ENCODE measurements at places on chromosomes 2 and 18.

DNA sequence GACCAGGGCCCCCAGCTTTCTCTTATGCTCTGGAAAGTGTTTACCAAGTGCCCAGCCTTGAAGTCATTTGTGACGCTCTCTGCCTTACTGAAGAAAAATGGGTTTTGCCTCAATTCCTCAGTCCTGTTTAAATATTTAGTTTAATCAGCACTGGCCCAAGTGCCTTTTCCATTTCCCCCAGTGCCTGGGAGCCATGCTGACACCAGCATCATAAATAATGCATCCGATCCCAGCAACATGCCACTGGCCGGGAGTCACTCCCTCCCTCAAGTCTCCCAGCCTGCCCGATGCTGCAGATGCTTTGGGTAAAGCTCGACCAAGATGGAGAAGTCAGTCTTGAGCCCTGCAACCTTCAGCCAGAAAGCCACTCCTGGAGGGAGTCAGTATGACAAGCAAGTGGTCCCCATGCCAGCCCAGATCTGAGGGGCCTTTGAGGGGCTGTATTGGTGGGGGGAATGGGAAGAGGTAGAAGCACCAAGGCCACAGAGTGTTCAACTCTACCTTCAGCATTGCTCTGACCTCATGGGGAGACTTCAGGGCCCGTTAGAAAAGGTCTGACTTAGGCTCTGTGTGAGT is 12.0 kb upstream of the MTA3 start:
- DNase-seq, result no peak

DNA sequence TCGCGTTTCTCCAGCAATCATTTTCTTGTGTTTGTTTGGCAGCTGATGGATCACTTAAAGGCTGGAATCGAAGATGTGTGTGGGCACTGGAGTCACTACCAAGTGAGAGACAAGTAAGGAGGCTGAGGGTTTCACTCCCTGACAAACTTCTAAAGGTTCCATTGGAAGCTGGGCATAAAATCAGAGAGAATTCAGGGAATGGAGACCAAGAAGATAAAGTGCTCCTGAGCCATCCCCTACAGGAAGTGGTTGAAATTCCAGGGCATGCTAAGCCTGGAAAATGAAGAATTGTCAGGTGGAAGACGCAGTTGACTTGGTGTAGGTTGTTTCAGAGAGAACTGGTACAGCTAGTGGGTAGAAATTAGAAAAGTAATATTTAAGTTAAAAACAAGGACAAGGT is 39.1 kb downstream of the SLC9A4 start:
- no peak for DNase-seq

GRCh38 chr2:69743847-69744264 is 1.9 kb downstream of the ANXA4 start:
- no peak for DNase-seq

DNA sequence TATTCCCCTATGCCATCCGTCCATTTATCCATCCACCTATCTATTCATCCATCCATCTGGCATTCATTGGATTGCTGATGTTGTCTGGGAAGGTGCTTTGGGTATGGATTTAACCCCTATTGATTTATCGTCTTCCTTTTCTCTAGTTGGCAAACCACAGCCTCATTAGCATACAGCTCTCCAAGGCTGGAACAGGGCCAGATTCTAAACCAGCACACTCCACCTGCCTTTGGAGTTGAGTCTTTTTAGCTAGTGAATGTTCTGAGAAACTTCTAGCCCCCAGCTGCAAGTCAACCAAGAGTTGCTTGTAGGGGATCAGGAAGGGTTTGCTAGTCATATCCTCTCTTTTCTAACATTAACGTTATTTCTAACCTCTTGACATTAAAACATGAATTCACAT is 90.7 kb downstream of the NRP2 start:
- DNase-seq, result no peak

- peak; percentile 15 for DNase-seq
Measured at GRCh38 chr2:223760838-223761502, 76.4 kb downstream of the AP1S3 start.

GRCh38 chr2:119190321-119191111 is 32.0 kb upstream of the C1QL2 start:
- no peak for DNase-seq

DNA sequence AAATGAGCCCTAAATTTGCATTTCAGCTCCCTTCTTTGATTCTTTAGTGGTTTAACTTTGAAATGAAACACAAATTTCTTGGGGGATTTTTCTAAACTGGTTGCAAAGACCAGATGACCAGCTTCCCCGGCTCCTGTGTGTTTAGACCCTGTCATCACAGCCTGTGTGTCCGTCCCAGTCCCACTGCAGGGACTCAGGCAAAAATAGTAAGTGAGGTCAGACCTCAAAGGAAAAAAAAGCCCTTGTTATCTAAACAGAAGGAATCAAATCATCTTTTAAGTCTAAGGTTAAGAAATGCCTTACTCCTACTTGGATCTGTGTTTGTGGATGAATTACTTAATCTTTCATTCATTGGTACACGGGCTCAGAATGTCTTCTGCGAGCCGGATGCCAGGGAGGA is 423.7 kb downstream of the LPIN1 start:
- DNase-seq, result no peak

DNA sequence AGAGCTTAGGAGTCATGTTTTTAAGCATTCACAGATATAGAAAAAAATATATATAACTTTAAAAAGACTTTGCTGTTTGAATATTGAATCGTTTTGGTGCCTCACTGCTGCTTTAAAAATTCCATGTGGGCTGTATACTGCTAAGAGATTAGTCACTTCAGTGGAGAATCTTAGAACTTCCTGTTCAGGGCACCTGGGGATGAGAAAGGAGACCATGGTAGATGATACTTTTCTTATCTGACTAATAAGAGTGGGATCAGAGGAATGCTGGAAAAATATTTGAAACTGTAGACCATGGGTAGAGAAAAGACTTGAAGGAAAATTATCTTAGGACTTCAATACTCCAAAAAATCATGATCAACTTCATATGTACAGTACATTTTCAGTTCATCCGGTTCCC is 442.2 kb upstream of the SETBP1 start:
- DNase-seq, result no peak

GRCh38 chr2:238916875-238917590 is 69.1 kb downstream of the TWIST2 start:
- DNase-seq, result no peak

DNA sequence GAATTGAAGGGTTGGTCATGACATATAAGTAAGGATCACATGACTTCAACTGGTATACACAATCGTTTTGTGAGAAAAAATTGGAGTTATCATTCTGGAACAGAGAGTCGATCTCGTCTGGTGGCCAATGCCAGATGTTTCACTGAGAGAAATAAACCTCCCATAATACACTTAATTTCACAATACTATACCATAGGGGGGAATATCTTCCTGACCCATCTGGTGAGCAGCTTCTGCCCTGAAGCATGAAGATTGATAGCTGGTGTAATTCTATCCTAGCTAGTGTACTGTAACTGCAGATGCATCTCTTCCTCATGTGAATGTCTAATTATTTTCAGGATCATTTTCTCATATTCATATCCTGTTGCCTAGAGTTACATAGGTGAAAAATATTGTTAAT is 15.7 kb upstream of the CDH7 start:
- peak; percentile 9 for DNase-seq

DNA sequence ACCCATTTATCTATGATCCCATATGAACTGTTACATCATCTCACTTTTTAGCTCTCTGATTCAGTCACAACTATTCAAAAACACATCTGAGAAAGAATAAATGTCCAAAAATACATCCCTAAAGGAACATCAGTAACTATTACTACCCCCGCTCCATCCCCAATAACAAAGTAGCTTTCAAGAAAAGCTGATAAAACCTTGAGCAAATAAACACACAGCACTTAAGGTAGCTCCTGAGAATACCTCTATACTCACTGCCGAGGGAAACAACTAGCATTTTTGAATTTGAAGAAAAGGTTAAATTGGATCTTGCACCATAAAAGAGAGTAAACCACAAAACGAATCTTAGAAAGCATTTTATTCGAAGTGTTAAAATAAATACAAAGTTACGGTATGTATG is 63.4 kb downstream of the PMAIP1 start:
- no peak for DNase-seq

- peak; percentile 60 for DNase-seq
Measured at GRCh38 chr2:42962508-42962953, 170.1 kb upstream of the HAAO start.

DNA sequence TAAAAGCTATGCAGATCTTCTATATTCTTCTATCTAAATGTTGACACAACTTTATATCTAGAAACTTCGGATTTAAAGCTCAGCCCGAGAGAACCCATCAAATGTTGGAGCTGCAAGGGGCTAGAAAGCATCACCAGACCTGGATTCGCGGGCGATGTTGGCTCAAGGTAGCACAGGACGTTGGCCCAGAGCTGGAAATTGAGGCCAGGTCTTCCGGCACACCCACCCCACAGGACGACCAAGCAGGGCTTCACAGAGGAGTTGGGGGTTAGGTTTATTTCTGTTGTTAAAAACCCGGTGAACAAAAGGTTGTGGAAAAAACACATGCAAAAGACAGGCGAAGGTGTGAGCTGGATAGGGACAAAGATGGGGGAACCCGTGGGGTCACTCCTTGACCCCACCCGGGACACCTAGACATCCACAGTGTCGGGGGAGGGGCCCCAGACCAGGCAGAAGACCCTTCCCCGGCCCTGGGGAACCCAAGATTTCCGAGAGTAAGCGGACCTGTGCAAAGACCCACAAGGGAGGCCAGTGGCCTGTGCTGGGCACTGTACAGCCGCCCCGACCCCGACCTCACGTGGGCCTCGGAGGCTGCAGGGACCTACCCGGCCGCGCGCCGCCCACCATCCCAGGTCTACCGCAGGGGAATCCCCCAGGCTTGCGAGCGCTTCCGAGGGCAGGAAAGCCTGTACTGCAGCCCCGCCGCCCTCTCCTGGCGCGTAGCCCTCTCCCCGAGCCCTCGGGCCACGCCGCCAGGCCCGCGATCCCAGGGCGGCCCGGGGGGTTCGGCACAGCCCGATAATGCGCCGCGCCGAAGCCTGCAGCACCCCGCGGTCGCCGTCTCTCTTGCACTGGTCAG is 1.8 kb upstream of the AGBL5 start:
- no peak for DNase-seq

- no peak for DNase-seq
Measured at GRCh38 chr2:182929972-182930371, 63.5 kb upstream of the FRZB start.

DNA sequence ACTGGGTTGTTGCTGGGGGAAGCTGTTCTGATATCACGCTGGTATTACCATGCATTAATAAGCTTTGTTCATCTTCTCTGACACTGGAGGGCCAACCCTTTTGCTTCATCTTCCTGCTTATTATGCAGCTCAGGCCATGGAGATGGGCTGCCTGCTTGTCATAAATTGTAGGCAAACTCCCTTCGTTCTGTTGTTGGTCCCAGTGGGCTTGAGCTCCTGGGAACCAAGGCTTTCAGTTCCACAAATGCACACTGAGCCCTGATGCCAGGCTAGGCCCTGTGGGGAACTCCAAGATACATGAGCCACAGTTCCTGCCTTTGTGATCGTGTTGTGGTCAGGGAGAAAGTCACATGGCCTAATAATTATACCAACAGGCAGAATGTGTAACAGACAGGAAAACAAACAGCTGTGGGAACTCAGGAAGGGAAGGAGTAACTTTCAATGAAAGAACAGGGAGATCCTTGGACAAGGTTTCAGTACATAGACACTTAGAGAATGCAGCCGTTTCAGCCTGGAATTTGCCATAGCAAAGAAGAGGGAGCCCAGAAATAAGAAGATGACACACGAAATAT is 49.0 kb upstream of the BCL2L11 start:
- DNase-seq, result no peak

DNA sequence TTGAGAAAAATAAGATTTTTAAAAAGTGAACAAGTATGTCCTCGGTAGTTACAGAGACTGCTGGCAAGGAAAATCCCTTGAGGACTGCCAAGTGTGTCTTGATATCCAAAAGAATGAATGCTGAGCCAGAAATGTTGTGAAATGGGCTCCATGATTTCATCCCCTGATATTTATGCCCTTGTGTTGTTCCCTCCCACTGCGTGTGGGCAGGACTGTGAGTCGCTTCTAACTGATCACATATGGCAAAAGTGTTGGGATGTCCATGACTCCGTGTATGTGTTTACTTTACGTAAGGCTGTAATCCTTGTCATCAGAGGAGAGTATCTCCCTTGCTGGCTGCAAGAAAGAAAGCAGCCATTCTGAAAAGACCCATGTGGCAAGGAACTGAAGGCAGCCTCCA is 285.1 kb downstream of the SS18 start:
- DNase-seq, result no peak

GRCh38 chr2:29270701-29271121 is 155.5 kb downstream of the CLIP4 start:
- DNase-seq, result no peak
